Naive thymus-derived CD8-positive, alpha-beta T cell (primary cell): ENCODE measurements at places on chromosomes 13 and 19.

DNA sequence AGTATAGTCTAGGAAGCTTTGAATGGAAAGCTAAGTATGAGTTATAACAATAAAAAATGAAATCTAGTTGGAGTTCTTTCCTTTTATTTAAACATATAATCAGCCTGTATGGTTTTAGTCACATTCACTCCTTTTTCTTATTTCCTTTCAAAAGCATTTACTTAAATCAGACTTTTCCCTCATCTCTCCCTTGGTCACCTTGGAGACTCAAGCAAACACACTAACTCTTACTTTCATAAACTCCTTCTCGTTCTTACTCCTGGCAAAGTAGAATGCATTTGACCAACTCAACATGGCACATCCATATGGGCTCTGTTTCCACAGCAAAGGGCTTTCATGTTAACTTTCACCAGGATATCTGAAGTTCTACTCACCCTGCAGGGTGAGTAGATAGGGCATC, 400.0 kb downstream of the LMO7 start:
- no peaks in the 10 kb centered on the region for H3K4me1 ChIP-seq
- no peaks in the 10 kb centered on the region for H3K36me3 ChIP-seq
- H3K27ac ChIP-seq = no peak overlapping the region

DNA sequence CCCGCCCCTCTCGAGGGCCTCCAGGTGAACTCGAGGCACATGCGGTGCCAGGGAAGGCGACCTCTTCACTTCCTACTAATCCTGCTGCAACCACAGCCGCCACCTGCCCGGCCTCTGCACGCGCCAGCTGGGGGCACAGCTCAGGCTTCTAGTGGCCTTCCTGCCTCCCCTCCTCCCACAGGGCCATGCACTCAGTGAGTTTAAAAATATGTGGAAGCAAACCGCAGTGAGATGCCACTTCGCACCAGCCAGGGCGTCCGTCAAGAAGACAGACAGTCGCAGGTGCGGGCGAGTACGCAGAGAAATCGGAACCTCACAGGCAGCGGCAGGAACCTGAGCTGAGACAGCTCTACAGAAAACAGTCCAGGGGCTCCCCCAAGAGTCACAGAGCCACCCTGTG, 10.4 kb downstream of the LMNB2 start:
- peak overlapping the region; percentile 93 for H3K27ac ChIP-seq
- peaks cover 1% of the 10 kb centered on the region for H3K36me3 ChIP-seq
- DNase-seq = peak; percentile 49

- peaks cover 11% of the 10 kb centered on the region for H3K36me3 ChIP-seq
- no peak overlapping the region for H3K4me3 ChIP-seq
- H3K27me3 ChIP-seq = no peaks in the 10 kb centered on the region
These were observed 32.1 kb upstream of the SLC7A9 start for GRCh38 chr19:32901504-32902161.

DNA sequence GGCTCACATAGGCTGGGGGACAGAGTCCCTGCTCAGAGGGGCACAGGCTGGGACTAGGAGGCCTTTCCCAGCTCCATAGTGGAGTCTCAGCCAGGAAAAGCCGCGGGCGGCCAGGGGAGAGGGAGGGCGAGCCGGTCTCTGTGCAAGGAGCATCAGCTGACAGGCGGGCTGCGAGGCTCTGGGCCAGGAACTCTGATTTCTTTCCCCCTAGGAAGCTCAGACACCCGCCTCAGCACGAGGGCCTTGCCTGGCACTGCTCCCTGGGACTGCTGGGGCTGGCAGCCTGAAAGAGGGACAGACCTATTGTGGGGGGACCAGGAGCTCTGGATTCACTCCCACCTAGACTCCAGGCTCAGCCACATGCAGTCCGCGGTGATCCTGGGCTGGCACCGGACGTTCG, 2.2 kb upstream of the PLK5 start:
- H3K4me3 ChIP-seq = no peak overlapping the region
- peaks cover 2% of the 10 kb centered on the region for H3K36me3 ChIP-seq
- no peak overlapping the region for H3K27ac ChIP-seq
- peaks cover 25% of the 10 kb centered on the region for H3K27me3 ChIP-seq
- no peak for DNase-seq
- peaks cover 11% of the 10 kb centered on the region for H3K4me1 ChIP-seq

DNA sequence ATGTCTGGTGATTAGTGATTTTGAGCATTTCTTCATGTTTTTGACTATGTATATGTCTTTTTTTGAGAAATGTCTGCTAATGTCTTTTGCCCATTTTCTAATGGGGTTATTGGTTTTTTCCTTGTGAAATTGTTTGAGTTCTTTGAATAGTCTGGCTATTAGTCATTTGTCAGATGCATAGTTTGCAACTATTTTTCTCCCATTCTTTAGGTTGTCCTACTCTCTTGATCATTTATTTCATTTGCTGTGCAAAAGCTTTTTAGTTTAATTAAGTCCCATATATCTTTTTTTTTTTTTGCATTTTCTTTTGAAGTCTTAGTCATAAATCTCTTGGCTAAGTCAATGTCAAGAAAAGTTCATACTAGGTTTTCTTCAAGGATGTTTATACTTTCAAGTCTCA, 449.8 kb downstream of the DACH1 start:
- DNase-seq = no peak
- no peaks in the 10 kb centered on the region for H3K4me1 ChIP-seq
- no peak overlapping the region for H3K4me3 ChIP-seq
- H3K27me3 ChIP-seq = no peaks in the 10 kb centered on the region
- H3K36me3 ChIP-seq = peaks cover 11% of the 10 kb centered on the region

GRCh38 chr13:32116210-32116609, 84.6 kb downstream of the FRY start:
- peaks cover 10% of the 10 kb centered on the region for H3K4me1 ChIP-seq
- no peak overlapping the region for H3K27ac ChIP-seq
- no peak overlapping the region for H3K4me3 ChIP-seq
- no peaks in the 10 kb centered on the region for H3K36me3 ChIP-seq
- DNase-seq = no peak

DNA sequence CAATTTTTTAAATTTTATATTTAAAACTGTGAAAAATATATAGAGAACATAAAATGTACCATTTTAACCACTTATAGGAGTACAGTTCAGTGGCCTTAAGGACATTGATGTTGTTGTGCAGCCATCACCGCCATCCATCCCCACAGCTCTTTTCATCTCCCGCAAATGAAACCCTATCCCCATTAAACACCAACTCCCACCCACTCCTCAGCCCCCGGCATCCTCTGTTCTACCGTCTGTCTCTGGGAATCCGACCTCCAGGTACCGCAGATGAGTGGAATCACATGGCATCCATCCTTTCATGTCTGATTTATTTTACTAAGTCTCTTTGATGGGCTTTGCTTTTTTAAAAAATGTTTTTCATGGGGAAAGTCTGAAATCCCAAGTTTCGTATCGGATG, 23.8 kb upstream of the SMIM17 start:
- H3K36me3 ChIP-seq = peaks cover 62% of the 10 kb centered on the region
- H3K27me3 ChIP-seq = no peaks in the 10 kb centered on the region
- DNase-seq = no peak
- peaks cover 3% of the 10 kb centered on the region for H3K4me1 ChIP-seq
- H3K27ac ChIP-seq = no peak overlapping the region

GRCh38 chr13:95298169-95298965, 2.9 kb downstream of the ABCC4 start:
- no peak for DNase-seq
- peaks cover 12% of the 10 kb centered on the region for H3K4me1 ChIP-seq
- H3K27ac ChIP-seq = no peak overlapping the region
- no peak overlapping the region for H3K4me3 ChIP-seq
- H3K36me3 ChIP-seq = no peaks in the 10 kb centered on the region

- no peaks in the 10 kb centered on the region for H3K4me1 ChIP-seq
- no peak overlapping the region for H3K27ac ChIP-seq
- no peak for DNase-seq
- no peaks in the 10 kb centered on the region for H3K36me3 ChIP-seq
- no peaks in the 10 kb centered on the region for H3K27me3 ChIP-seq
These were observed 653.1 kb downstream of the LIG4 start for GRCh38 chr13:107562203-107562602.

GRCh38 chr19:17107546-17108452, 32.2 kb downstream of the MYO9B start:
- no peaks in the 10 kb centered on the region for H3K27me3 ChIP-seq
- no peak for DNase-seq
- peaks cover 33% of the 10 kb centered on the region for H3K4me1 ChIP-seq
- peak overlapping the region; percentile 62 for H3K27ac ChIP-seq

DNA sequence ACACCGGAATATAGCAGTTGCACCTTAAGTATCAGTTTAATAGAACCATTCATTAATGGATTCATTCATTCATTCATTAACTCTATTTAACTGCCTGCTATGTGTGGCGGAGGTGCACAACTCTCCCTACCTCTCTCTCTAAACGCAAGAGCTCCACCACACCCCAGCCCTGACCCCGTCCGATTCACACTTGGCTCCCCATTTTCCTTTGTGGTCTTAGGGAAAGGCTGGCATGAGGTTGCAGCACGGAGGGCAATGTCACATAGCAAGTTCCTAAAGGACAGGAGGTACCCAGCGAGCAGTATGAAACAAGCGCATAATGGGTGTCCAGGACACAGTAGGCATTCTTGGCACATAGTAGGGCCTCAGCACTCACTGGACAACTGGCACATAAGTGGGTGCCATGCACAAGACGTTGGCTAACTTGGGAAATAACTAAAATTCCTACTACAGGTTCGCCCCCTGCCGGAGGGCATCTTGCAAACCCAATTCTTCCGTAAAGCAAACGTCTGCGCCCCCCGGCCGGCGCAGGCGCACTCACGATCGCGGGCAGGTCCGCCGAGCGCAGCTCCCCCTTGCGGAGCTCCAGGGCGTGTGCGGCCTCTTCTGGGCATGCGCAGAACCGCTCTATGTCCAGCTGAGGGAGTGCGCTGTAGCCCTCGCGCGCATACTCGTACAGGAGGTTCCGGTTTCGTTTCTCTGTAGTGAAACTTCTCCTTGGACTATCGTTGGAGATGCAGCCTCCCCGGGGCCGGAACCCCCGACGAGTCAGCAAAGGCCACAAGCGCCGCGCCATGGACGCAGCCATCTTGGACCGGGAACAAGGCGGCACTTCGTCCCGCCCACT, at the start of gene SARS2:
SARS2 (minus strand) TSS at position 835 of the 847 bp plus-strand sequence; CDS start at position 808, 27 bp downstream.
- no peaks in the 10 kb centered on the region for H3K36me3 ChIP-seq
- H3K27ac ChIP-seq = peak within 1 kb of the TSS; percentile 99

DNA sequence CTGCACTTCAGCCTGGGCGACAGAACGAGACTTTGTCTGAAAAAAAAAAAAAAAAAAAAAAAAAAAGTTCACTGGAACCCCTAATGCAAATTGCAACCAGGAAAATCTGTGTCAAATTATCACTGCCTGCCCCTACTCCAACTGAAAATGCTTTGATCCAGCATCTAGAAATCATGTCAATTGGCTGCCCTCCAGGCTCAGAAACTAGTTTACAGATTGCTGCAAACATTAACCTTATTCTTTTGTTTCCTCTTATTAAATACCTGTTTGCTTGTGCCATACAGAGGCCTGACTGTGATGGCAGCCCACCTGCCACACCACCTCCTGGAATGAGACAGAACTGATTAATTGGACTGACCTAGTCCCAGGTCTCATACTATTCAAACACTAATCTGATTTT, 18.6 kb upstream of the AKT2 start:
- H3K27ac ChIP-seq = no peak overlapping the region
- no peak overlapping the region for H3K4me3 ChIP-seq
- no peak for DNase-seq
- H3K27me3 ChIP-seq = no peaks in the 10 kb centered on the region
- H3K4me1 ChIP-seq = peaks cover 5% of the 10 kb centered on the region
- H3K36me3 ChIP-seq = no peaks in the 10 kb centered on the region

- H3K27me3 ChIP-seq = peaks cover 5% of the 10 kb centered on the region
- H3K36me3 ChIP-seq = no peaks in the 10 kb centered on the region
- no peak overlapping the region for H3K4me3 ChIP-seq
- DNase-seq = no peak
These were observed 18.8 kb downstream of the FAM124A start for GRCh38 chr13:51240958-51241357.

GRCh38 chr13:40362502-40362901, 303.9 kb downstream of the FOXO1 start:
- H3K27ac ChIP-seq = no peak overlapping the region
- no peaks in the 10 kb centered on the region for H3K27me3 ChIP-seq
- H3K36me3 ChIP-seq = no peaks in the 10 kb centered on the region
- H3K4me3 ChIP-seq = no peak overlapping the region

- H3K4me1 ChIP-seq = no peaks in the 10 kb centered on the region
- H3K36me3 ChIP-seq = no peaks in the 10 kb centered on the region
- DNase-seq = no peak
- no peaks in the 10 kb centered on the region for H3K27me3 ChIP-seq
These were observed 77.0 kb upstream of the TSC22D1 start for GRCh38 chr13:44652962-44653660.

DNA sequence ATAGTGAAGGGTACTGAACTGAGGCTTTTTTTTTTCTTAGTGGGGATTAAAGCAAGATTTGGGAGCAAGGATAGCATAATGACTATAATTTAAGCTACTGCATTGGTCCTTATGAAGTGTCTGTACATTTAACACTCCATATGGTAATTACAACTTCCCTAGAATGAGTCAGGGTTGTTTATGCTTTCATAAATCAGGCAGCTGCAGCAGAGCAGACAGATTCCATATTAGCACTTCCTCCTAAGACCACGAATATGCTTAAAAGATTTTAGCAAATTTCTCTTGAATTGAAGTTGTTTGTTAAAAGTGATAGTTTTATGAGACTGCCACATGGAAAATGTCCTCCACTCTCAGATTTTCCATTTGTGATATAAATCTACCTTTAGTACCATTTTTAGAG, 401.1 kb upstream of the SPRY2 start:
- no peak overlapping the region for H3K27ac ChIP-seq
- H3K36me3 ChIP-seq = no peaks in the 10 kb centered on the region
- no peaks in the 10 kb centered on the region for H3K4me1 ChIP-seq
- DNase-seq = no peak

- peak overlapping the region; percentile 83 for H3K4me3 ChIP-seq
- peak; percentile 45 for DNase-seq
- no peaks in the 10 kb centered on the region for H3K27me3 ChIP-seq
- no peaks in the 10 kb centered on the region for H3K36me3 ChIP-seq
These were observed 2.5 kb downstream of the LDLR start for GRCh38 chr19:11091703-11092153.

DNA sequence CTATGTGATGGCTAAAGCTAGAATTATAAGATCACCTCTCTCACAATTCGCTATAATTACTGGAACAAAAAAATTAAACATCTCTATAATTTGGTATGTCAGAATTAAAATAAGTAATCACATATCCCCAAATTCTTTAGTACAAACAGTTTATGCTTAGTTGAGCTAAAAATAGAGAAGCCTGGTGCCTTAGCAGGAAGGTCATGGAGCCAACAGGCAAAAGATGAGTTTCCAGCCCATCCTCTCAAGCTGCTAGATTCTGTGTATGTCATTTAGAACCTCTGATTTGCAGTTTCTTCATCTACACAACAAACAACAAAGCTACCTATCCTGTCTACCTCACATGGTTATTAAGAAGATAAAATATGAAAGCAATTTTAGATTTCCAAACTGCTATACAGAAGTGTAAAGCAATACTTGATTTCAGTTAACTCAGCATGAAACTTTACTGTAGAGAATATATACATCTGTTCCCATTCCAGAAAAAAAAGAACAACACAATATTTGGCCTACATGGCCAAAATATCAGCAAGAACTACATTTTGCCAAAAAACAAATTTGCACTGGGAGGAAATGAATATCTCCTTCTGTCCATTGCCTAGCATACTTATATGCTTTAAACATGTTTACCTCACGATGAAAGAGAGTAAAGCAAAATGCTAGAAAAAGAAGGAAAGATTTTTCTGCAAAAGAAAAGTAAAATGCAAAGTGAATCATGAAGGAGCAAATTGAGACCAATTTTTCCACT, 294.0 kb upstream of the MIR17HG start:
- H3K27me3 ChIP-seq = no peaks in the 10 kb centered on the region
- no peak overlapping the region for H3K27ac ChIP-seq
- H3K4me3 ChIP-seq = no peak overlapping the region
- DNase-seq = no peak
- no peaks in the 10 kb centered on the region for H3K36me3 ChIP-seq
- no peaks in the 10 kb centered on the region for H3K4me1 ChIP-seq
